Tibial artery (tissue), 4 donors: ENCODE measurements at places on chromosomes 3 and 15.

- no peaks in the 10 kb centered on the region for H3K36me3 ChIP-seq
- DNase-seq, result no peak
- H3K4me3 ChIP-seq, result no peak overlapping the region
- no peaks in the 10 kb centered on the region for H3K4me1 ChIP-seq
Measured at GRCh38 chr3:19220311-19220710, 72.0 kb downstream of the KCNH8 start.

DNA sequence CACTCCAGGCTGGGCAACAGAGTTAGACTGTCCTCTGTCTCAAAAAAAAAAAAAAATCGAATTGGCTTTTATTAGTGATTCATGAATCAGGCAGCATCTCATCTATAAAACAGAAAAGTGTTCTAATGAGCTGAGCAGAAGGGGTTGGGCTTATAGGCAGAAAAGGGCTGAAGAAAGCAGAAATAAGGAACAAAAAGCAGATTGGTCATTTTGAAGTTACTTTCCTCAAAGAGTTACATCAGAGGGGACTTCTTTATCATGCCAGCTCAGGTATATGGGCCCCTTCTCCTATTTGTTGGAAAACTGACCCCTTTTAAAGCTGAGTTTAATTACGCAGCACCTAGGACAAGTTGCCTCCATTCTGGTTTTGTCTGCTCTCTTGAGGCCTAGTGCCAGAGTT is 722 bp upstream of the POGLUT1 start:
- H3K27me3 ChIP-seq, result no peaks in the 10 kb centered on the region
- peaks cover 13% of the 10 kb centered on the region for H3K36me3 ChIP-seq
- DNase-seq, result no peak

DNA sequence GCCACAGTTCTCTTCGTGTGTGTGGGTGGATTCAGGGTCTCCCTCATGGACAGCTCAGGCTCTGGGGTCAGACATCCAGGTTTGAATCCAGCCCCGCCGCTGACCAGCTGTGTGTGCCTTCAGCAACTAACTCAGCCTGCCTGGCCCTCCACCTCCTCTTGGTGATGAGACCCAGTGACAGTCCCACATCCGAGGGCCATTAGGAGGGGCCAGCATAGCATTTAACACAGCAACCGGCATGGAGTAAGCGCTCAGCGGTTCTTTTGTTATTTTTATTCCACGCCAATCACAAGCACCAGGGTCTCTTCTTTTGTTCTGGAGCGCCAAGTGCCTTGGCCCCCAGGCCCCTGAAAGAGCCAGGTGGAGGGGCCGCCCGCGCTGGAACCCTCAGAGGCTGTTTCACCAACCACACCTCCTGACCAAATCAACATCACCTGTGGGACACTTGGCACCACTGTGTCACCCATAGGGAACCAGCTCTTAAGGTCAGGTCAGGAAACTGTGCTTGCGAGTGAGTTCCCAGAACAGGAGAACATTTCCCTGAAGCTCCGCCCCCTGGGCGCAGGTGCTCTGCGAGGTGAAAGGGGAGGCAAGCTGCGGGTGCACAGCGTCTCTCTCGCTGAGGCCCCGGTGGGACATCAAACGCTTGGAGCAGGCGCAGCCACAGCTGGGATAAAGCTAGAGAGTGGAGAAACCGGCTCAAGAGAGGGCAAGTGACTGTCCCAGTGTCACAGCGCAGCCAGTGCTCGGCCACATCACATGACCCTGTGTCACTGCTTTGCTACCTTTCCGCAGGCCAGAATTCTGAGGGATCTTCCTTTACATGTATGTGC is 311.3 kb downstream of the UACA start:
- peak; percentile 45 for DNase-seq
- H3K27me3 ChIP-seq, result peaks cover 23% of the 10 kb centered on the region
- no peaks in the 10 kb centered on the region for H3K36me3 ChIP-seq

DNA sequence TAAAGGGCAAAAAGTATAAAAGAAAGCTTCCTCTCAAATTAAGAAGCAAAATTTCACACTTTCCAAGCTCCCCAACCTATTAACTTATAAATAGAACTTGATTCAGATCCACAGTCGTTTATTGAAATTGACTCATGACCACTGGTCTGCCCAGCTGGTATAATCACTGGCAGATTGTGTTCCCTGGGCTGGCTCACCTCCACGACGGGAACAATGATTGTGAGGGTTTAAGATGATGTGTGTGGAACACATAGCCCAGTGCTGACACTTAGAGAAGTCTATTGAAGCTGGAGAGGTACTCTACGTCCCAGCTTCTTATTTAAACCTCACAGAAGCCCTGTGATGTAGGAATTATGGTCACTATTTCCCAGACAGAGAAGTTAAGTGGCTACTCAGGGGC is 90.4 kb downstream of the MB21D2 start:
- H3K36me3 ChIP-seq, result no peaks in the 10 kb centered on the region
- H3K27me3 ChIP-seq, result no peaks in the 10 kb centered on the region
- no peak overlapping the region for H3K27ac ChIP-seq
- no peak for DNase-seq
- no peak overlapping the region for H3K4me3 ChIP-seq
- H3K4me1 ChIP-seq, result peaks cover 8% of the 10 kb centered on the region

GRCh38 chr3:36484386-36484785 is 104.1 kb downstream of the STAC start:
- H3K4me3 ChIP-seq, result no peak overlapping the region
- no peak overlapping the region for H3K27ac ChIP-seq
- H3K27me3 ChIP-seq, result no peaks in the 10 kb centered on the region
- H3K4me1 ChIP-seq, result no peaks in the 10 kb centered on the region

- no peaks in the 10 kb centered on the region for H3K36me3 ChIP-seq
- H3K27me3 ChIP-seq, result no peaks in the 10 kb centered on the region
- peak overlapping the region; percentile 53 for H3K4me3 ChIP-seq
- no peak overlapping the region for H3K27ac ChIP-seq
Measured at GRCh38 chr15:40357246-40357645, 773 bp upstream of the DISP2 start.

DNA sequence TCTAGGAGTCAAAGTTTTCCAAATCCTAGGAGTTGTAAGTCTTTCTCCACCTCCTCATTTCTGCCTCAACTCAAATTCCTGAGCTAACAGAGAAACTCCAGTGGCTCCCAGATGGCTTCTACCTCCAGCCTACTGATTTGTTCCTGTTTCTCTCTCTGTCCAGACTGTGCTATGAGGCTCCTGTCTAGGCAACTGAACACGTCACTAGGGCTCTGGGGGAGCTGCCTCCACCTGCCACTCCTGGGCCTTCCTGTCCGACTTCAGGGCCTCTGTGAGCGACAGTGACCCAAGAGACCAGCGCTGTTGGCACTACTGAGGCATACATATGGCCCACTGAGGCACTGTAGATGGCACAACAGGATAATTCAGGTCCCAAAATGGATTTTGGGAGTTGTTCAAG is 71.4 kb downstream of the EXOG start:
- H3K4me1 ChIP-seq, result no peaks in the 10 kb centered on the region
- H3K4me3 ChIP-seq, result no peak overlapping the region
- H3K27me3 ChIP-seq, result no peaks in the 10 kb centered on the region

GRCh38 chr3:74676-75243 is 121.8 kb upstream of the CHL1 start:
- H3K4me1 ChIP-seq, result no peaks in the 10 kb centered on the region
- H3K36me3 ChIP-seq, result no peaks in the 10 kb centered on the region
- no peaks in the 10 kb centered on the region for H3K27me3 ChIP-seq
